Stimulated activated CD8-positive, alpha-beta memory T cell treated with anti-CD3 and anti-CD28 coated beads, Interleukin-4, amount 100 ng/mL, for 48 hours (primary cell): ENCODE measurements at places on chromosomes 7 and 10.

DNA sequence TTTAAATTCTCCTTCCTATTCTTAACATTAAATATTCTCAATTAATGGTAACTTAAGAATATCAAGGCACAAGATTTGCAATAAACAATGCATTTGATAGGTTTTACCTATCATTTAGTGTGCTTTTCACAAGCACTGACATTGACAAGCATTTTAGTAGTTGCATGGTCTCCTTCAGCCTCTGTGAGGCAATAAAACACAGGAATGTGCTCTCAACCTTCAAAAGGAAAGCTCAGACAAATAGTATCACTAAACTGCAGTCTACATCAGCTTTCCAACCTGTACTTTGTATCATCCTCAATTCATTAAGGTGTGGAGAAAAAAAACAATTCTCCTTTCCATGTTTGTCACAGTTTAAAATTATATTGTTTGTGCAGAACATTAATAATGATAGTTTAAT lies 51.1 kb upstream of the TSPAN13 start:
- DNase-seq: no peak

- DNase-seq: no peak
Measured at GRCh38 chr7:49127359-49127913, 203.1 kb downstream of the CDC14C start.

DNA sequence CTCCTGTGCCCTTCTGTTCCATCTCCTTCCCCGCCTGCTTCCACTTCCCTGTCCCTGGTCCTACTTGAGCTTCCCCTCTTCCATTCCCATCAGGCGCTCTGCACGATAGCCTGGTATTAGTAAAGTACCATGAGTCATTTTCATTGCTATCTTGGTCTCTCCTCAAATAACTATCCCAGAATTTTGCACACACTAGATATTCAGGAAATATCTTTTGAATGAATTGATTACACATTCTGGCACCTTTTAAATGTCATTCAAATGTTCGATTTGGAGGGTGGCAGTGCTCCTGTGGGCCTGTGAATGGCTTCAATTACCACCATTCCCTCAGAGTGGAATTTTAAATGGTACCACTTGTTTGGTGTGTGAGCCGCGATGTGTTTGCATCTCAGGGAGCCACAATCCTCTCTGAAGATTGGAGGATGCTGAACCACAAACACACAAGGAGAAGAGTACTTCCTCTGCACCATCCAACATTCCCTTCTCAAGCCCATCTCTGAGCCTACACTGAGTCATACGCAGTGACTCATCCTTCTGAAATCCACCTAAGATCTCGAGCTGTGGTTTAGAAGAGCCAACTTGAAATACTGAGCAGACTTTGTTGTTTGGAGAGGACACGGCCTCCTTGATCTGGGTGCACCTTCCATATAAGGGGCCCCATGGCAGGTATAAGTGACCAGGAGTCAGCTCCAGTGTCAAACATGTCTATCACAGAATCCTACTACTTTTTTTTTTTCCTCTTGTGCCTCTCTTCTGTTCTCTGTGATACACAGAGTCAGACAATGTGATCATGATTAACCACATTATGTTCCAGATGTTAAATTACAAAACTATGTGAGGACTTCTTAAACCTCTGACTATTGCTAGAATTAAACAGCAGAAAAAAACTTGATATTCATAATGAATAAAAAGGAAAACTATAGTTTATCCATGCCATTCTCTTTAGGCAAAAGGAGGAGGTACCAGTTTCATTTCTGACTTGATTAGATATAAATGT lies 81.9 kb downstream of the BMPER start:
- DNase-seq: no peak

DNA sequence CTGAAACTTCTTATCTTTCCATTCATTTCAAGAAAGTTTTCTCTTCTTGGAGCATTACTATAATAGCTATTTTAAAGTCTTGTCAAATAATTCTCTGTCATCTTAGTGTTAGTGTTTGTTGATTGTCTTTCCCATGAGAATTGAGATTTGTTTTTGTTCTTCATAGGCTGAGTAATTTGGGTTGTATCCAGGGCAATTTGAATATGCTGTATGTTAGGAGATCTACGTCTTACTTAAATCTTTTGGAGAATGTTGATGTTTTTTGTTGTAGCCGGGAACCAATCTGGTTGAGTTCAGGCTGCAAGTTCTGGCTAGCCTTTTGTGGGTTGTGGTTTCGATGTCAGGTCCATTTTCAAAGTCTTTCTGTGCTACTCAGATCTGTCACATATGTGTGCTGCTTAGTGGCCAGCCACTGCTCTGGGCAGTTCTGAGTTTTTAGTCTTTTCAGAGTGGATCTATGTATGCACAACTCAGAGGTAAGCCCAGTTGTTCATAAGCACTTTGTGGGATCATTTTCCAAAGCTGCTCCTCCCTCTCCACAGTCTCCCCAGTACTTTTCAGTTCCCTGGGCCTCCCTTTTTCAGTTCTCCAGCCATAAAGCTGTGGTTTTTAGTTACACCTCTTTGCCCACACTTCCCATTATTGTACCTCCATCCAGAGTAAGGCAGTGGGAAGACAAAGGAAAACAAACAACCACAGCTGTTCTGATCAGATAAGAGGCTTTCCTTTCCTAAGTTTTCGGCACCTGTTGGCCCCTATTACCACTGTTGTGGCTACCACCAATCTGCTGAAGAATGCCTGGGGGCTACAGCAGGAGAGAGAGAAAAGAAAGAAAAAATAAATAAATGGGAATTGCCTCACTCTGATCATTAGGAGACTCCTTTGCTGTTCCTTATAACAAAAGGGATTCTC lies 4.7 kb upstream of the CCNJ start:
- DNase-seq: no peak

- no peak for DNase-seq
Measured at GRCh38 chr7:123757095-123757494, 8.3 kb upstream of the WASL start.

- no peak for DNase-seq
Measured at GRCh38 chr10:94093286-94093905, 99.7 kb downstream of the PLCE1 start.

DNA sequence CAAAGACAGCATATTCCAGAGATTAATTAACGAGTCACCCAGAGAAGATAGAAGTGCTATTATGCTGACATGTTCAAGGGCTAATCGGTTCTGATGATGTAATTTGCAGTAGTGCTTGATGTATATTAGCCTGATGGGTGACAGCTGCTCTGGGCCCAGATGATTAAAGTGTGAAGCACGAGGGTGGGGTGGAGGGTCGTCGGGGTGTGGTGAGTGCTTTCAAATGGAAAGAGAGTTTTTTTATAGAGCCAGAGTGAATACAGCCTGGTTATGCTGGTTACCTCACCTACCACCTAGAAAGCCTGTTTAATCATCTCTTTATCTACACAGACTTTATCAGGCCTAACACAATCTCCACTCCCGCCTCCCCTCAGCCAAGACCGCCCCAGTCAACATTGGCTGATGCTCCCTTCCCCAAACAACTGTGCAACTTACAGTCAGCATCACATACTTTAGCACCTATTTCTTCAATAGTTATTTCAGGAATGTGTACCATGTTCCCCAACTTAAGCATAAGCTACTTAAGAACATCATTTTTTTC lies 11.5 kb upstream of the STN1 start:
- no peak for DNase-seq

DNA sequence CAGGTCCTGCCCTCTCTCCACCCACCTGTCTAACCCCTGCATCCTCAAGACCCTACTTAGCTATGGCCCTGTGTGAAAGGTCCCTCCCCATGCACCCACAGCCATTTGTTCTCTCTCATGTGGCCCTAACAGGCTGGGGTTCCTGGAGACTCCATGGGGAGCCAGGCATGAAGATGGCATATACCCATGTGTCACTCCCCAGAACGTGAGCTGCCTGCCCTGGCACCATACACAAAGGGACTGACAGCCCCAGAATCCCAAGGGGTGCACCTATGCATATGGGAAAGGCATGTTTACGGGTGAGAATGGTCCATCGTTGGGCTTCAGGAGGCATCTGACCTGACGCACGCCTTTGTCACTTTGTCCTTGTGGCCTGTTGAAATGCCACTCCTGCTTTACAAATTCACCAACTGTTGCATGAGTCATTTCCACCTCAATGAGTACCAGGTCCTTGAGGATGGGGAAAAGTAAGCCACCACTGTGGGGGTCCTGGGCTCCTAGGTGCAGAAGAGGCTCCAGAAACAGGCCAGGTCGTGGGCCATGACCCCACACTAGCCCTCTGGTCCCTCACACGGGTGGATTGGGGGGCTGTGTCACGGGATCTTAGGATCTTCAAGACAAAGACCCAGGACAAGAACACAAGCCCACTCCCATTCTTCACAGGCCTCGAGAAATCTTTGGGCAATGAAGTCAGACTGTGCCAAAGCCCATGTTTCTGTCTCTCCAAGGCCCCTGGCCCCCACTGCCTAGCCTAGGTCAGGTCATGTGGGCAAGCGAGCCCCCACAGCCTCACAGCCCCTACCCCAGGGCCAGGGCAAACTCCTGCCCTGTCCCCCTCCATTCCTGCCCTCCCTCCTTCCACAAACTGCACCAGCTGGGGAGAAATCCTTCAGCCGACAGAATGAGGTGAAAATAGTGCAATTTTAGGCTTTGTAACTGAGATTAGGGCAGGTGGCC lies 8.6 kb downstream of the GPRIN2 start:
- peak; percentile 19 for DNase-seq

- no peak for DNase-seq
Measured at GRCh38 chr10:102674566-102674965, 30.3 kb downstream of the TRIM8 start.

GRCh38 chr7:82521906-82522445 lies 78.4 kb upstream of the CACNA2D1 start:
- DNase-seq: no peak

GRCh38 chr7:12328888-12329770 lies 74.5 kb downstream of the VWDE start:
- no peak for DNase-seq

GRCh38 chr7:130387628-130388403 lies 7.5 kb downstream of the CPA1 start:
- no peak for DNase-seq

GRCh38 chr10:84059526-84059925 lies 79.8 kb upstream of the GHITM start:
- no peak for DNase-seq

GRCh38 chr7:44373418-44373740 lies 48.0 kb upstream of the CAMK2B start:
- DNase-seq: no peak

DNA sequence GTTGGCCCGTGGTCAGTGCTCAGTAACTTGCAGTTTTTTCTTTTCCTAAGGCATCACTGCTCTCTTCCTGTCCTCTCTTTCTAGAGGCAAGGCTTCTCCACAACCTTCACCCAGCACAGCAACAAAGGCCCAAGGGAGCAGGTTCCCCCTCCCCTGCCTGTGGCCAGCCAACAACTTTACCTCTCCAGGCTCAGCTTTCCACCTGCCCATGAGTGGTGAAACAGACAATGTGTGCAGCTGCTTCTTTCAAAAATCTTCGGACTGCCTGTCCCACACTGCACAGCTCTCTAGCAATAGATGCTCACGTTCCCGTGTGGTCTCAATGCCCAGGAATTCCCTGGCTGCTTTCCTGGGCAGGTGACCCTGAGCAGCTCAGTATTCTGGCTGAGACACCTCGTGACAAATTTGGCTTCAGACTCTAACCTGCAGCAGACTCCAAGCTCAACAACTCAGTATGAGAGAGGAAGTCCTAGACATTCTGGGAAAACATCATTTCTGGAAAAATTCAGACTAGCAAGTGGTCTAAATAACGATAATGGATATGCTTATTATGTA lies 28.9 kb upstream of the TMEM72 start:
- DNase-seq: no peak

GRCh38 chr7:104603957-104604356 lies 275.6 kb downstream of the LHFPL3 start:
- DNase-seq: no peak

DNA sequence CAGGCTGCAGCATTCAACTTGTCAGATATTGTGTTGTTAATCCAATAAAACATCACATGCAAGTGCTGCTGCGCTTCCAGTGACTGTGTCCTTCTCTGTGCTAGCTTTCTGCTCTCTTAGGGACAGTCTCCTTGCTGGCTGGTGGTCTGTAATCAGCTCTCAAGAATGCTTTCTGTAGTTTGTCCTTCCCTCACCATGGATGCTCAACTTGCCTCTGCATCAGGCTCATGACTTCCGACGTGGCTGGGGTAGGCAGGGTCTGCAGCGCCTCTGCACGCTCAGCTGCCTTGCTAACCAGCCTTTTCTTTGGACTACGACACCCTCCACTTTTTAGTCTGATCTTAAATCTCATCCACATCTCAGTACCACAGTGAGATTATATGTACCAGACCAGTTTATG lies 58.3 kb downstream of the MMRN2 start:
- no peak for DNase-seq

- no peak for DNase-seq
Measured at GRCh38 chr10:132383751-132384196, 13.2 kb upstream of the PWWP2B start.

- no peak for DNase-seq
Measured at GRCh38 chr7:41679566-41679965, 23.3 kb downstream of the INHBA start.

- no peak for DNase-seq
Measured at GRCh38 chr7:50588937-50589336, 23.7 kb upstream of the DDC start.

DNA sequence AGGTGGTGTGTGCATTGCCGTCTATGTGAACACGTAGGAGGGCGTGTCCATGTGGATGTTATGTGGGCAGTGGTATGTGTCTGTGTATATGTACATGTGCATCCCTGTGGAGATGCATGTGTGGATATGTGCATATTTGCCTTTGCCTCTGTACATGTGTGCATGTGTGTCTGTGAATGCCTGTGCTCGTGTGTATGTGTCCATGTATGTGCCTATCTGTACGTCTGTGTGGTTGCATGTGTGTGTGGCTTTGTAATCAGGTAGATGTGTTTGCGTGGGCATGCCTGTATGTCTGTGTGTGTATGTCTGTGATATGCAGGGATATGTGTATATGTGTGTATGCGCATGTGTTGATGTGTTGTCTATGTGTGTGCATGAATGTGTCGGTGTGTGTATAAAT lies 19.7 kb downstream of the ADCY1 start:
- DNase-seq: no peak

- no peak for DNase-seq
Measured at GRCh38 chr7:26792006-26792405, 72.4 kb downstream of the SKAP2 start.

DNA sequence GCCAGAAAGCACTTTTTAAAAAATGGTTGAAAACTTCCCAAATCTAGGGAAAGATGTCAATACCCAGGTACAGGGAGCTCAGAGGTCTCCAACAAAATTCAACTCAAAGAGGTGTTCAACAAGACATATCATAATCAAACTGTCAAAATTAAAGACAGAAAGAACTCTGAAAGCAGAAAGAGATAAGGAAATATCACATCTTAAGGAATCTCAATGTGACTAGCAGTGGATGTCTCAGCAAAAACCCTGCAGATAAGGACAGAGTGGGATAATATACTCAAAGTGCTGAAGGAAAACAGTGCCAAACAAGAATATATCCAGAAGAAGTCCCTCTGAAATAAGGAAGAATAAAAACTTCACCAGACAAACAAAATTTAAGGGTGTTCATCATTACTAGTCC lies 13.0 kb upstream of the GSTK1 start:
- DNase-seq: no peak

DNA sequence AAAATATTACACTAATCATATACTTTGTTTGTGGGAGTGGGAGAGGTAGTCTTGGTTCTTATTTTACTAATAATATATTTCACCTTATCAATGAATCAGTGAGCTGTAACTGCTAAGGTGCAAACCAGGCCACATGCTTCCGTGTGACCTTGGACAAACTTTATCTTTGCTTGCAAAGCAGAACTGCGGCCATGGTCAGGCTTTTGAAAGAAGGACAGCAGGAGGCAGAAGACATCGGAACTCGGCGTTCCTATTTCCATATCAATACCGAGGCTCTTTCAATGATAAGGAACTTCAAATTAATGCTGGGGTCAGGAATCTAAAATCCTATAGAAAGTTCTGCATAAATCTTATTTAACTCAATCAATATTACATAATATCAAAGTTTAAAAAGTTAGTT lies 491.9 kb upstream of the PFKP start:
- no peak for DNase-seq
